ENCODE measurements at places on chromosomes 6 and 20.

DNA sequence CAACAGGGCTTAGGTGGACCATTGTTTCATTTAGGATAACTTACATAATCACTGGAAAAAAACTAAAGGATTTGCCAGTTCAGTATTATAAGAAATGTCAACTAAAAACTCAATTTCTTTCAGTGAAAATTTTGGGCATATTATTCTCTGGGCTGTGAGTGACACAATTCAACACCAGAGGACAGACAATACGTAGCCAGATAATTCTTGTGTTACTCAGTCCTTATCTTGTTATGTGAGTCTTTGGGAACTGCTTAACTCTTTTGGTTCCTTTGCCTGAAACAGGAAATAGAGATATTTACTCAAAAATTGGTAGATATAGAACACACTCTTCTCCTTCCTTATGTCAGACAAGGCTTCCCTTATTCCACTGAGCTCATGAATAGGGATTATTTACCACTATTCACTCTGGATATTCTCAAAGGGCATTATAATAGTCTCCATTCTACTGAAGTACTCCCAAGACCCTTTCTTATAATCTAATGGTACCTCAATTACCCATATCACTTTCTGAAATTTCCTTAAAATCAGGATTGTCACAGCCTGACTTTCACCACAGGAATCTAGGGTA lies 4.9 kb upstream of the BEND6 start:
- DNase-seq = no peak

DNA sequence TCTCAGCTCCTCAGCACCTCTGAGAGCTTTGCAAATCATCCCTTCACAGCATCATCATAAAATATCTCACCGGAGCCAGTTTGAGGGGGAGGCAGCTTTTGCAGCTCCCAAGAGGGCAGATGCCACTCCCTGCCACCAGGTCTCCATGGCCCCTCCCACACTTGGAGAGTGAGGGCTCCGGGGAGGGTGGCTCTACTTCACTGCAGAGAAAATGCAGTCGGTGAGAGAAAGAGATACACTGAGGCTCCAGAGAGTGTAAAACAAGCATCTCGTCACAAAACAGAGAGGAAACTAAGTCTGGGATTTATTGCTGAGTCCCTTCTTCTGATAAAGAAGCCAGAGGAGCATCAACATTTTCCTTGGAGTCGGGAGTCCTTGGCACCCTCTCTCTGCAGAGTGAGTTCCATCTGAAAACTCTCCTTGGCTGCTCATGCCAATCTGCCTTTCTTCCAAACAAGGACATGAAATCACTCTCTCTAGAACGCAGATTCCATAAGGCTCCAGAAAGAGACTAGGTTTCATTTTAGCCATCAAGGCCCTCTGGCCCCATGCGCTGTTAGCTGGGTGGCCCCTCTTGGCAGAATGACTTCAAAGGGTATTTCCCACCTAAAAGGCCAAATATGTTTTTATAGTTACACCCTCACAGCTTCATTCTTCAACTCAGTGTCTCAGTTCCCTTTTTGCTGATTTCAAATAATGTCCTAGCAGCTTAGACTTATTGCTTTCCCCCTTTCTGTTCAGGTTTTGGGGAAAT lies 70.6 kb upstream of the F13A1 start:
- no peak for DNase-seq

GRCh38 chr20:59776059-59776603 lies 157.3 kb downstream of the SYCP2 start:
- DNase-seq = no peak

DNA sequence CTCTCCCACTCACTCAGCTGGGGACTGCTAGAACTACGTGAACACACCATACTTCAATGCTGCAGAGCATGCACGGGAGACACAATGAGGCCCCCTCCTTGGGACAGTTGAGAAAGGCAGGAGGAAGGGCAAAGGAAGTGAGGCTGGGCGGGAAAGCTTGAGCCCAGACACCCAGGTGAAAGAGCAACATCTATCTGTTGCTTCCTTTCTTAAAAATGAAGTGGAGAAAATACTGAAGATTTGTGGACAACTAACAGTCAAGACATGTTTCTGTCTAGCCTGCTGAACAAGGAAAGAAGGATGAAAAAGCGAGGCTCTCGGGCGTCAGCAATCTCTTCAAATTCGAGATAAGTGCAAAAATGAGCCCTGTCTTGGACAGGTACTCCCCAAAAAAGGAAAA lies 3.0 kb upstream of the NNAT start:
- no peak for DNase-seq

DNA sequence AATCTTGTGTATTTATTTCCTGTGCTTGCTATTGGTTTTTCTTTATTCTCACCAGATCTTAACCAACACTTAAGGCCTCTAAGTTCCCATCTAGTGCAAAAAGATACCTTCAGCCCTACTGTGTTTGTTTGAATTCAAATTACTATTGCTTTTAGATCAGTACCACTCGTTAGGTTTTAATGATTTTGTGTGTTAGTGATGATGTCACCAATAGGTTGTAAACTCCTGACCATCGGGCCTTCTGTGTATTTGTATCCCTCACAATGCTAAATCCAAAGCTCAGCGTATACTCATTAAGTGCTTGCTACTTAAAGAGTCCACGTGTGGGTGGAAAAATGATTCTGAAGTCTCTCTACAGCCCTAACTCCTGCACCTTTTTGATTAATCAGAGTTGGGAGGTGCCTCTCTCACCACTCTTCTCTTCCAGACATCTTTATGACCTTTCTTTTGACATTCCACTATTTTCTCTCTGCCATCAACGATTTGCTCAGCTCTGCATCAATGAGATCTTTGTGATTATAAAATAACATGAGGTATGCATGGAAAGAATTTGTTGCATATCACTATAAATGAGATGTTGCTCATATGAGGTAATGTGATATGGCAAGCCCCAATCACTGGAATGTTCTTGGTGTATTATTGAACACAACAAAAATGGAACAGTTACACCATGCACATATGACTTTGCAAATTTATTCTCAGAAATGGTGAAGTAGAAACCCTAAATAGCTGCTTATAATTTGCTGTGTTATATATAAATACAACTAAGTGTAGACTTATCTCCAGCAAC lies 55.1 kb upstream of the LAMA2 start:
- DNase-seq = no peak

DNA sequence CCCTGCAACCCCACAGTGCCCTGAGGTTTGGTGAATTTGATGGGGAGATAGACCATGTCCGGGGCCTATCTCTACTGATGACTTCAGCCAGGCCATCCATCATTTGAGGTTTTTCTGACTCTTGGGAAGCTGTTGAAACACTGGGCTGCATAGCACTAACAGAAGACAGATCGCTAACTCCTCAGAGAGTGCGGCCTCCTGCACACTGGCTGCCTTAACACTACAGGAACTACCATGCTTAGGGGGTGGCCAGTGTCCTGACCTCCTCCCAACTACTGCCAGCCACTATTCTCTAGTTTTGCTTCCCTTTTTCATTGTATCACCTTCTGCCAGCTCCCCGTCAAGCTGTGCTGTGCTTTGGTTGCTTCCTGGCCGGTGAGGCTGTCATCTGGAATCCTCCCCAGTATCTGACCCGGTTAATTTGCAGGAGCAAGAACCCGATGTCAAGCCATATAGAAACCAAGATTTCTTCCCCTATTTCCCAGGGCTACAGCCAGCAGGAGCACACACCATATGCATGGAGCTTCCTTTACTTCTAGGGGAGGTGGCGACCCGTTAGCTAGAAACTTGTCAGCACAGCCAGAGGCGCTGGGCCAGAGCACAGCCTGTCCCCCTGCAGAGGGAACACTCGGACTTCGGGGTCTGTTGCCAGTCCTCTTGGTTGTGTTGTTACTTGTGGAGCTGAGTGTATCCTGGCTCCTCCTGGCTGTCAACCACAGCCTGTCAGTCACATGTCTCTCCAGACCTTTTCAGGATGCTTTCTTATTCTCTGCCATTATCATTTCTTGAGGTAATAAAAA lies 57.3 kb upstream of the TRAF3IP2 start:
- DNase-seq = no peak

- DNase-seq = no peak
These were observed 4.1 kb downstream of the FAM210B start for GRCh38 chr20:56362833-56363413.

DNA sequence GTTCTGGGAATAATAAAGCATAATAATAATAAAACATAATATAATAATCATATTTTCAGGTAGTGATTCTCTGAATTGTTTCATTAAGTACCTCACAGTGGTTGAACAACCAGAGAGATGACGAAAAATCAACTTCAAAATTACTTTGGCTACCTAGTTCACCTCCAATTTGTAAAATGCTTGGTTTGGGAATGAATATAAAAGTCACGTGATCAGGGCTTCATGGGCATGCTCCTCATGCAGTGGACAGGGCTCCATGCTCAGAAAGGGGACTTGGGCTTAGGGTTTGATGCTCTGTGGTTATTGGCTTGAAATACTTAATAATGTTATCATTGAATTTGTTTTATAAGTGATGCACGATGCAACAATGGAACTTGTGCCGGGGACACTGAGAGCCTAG lies 58.2 kb downstream of the HAO1 start:
- DNase-seq = no peak

- DNase-seq = no peak
These were observed 13.3 kb downstream of the RSPH4A start for GRCh38 chr6:116629563-116629981.

- no peak for DNase-seq
These were observed 8.8 kb downstream of the ZBTB46 start for GRCh38 chr20:63822276-63822696.

DNA sequence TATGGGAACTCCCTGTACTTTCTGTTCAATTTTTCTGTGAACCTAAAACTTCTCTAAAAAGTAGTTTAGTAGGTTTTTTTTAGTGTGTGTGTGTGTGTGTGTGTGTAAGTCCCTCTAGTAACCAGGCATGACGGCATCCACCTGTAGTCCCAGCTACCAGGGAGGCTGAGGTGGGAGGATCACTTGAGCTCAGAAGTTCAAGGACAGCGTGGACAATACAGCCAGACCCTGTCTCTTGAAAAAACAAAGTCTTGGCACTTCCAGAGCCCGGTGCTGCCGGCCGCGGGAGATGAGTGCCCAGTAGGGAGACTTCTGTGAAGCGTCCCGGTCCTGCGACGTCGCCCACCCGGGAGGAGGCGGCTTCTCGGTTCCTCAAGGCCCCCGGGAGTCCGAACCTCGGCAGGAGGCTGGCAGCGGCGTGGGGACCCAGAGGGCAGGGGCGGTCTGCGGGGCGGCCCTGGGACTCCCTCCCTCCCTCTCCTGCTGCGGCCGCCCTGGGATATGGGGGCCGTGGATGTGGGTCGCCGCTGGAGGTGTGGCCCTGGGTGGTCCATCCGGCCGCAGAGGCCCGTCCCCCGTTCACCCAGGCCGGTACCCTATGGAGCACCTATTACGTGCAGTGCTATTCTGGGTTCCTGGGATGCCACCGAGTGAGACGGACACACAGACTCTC lies 78.0 kb upstream of the SIRPG start:
- no peak for DNase-seq

GRCh38 chr6:150813993-150814359 lies 51.5 kb upstream of the MTHFD1L start:
- no peak for DNase-seq

GRCh38 chr20:50848846-50849673 lies 54.2 kb downstream of the BCAS4 start:
- no peak for DNase-seq

DNA sequence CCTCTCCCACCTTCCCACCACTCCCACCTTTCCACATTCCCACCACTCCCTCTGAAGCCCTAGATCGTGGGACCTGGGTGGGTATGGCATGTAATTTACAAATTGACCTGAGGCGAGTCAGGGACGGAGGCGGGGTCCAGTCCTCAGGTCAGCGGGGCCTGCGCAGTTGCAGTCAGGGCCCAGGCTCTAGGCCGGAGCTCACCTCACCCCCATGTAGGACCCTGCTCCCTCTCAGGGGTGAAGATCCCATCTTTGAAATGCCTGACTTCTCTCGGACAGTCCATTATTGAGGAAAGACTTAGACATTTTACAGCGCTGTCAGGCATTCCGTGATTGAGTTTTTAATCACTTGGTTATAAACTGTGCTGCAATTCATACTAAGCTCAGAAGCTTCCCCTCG lies 10.5 kb downstream of the THBS2 start:
- no peak for DNase-seq

GRCh38 chr6:17941318-17941717 lies 46.1 kb downstream of the KIF13A start:
- no peak for DNase-seq
